ENCODE measurements at places on chromosomes 13 and 19.

DNA sequence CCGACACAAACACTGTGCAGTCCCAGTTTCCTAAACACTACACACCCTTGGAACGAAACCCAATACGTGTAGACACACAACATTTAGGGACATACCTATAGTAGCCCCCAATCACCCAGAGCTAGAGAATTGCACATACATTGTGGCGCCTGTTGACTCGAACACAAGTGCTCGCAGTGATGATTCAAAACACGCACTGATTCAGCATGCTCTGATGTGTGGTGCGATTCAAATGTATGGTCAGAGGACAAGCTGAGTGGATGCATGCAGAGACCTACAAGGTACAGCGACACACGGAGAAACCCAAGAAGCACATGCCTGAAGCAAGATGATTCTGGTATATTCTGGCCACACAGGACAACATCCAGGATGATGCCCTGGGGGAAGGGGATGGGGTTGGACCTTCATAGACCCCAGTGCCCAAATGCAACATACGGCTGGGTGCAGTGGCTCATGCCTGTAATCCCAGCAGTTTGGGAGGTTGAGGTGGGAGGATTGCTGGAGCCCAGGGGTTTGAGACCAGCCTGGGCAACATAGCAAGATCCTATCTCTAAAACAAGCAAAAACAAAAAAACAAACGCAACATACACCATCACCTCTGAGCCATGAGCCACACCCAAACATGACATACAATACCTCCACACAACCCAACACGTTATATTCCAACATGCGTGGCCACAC is 997 bp upstream of the KCNN4 start:
- DNase-seq = no peak

- DNase-seq = no peak
These were observed 18.4 kb upstream of the RCBTB2 start for GRCh38 chr13:48551329-48551728.

- no peak for DNase-seq
These were observed 23.6 kb downstream of the OLFM2 start for GRCh38 chr19:9912551-9913236.

GRCh38 chr19:50266041-50266440 is 62.6 kb downstream of the MYH14 start:
- DNase-seq = no peak

DNA sequence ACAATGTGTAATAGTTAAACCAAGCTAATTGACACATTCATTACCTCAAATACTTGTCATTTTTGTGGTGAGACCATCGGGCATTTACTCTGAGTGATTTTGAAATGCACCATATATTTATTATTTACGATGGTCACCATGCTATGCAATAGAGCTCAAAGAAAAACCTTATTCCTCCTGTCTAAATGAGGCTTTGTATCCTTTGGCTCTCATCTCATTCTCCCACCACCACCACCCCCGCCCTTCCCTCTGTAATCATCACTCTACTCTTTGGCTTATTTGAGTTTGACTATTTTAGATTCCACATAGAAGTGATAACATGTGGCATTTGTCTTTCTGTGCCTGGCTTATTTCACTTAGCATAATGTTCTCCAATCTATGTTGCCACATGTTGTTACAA is 124.9 kb downstream of the CYSLTR2 start:
- DNase-seq = no peak

DNA sequence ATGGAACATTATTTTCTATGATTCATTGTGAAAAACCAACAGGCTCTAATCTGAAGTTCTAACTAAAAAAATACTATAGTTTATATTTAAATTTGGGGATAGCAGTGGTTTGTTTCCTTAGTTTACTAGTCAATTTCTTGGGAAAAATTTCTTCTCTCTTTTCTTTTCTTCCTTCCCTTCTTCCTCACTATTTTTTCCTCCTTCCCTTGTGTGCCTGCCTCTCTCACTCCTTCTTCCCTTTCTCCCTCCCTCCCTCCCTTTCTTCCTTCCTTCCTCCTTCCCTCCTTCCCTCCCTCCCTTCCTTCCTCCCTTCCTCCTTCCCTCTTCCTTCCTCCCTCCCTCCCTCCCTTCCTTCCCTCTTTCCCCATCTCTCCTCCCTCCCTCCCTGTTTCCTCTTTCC is 226.5 kb downstream of the ZNF536 start:
- DNase-seq = no peak

DNA sequence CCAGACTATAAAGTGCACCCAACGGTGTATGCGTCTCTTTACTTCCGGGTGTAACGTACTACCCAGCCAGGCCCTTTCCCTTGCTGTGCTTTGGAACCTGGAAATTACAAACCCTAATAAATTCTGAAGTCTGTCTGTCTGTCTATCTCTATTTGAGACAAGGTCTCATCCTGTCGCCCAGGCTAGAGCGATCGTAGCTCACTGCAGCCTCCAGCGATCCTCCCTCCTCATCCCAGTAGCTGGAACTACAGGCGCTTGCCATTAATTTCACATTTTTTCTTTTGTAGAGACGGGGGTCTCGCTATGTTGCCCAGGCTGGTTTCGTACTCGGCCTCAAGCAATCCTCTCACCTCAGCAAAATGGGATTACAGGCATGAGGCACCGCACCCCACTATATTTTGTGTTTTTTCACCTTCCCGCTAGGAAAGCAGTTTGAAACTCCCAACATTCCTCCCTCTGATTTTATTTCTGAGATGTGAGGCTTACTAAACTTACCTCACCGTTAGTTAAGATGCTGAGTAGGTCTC is 469 bp upstream of the RNF6 start:
- DNase-seq = no peak

GRCh38 chr19:49456326-49456725 is 3.3 kb downstream of the ALDH16A1 start:
- DNase-seq = no peak

GRCh38 chr13:46288570-46289259 is 77.0 kb downstream of the LRRC63 start:
- peak; percentile 64 for DNase-seq

DNA sequence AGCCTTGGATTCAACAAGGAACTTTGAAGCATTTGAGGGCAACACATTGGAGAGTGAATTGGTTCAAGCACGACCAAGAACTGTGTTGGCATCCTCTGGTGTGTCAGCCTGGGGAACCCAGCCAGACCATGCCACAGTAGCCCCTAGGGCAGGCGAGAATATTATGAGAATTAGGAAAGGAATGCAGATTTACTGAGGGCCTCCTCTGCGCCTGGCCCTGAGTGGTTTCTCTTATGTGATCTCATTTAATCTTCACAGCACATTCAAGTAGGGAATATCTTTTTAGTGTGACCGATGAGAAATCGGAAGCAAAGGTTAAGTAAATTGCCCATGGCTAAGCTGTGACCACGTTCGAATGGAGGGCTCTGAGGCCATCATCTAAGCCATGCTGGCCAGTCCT is 15.3 kb upstream of the ERICH6B start:
- peak; percentile 4 for DNase-seq

DNA sequence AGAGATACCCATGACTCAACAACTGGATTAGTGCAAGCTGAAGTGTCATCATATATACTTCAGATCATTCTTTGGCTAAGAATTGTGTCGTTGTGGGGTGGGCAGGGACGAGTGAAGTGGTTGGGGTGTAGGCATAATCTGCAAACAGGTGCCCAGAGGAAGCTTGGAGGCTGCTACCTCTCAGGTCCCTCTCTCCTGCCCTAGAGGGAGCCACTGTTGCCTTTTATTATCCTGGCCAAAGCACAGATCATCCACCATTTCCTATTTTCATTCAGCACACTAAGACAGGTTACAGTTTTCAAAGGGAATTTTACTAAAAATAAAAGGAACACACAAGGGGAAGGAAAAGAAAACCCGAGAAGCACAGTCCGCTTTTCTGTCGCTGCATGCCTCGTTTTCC is 126.6 kb downstream of the HS6ST3 start:
- DNase-seq = no peak

Data from fibroblast of lung (primary cell).